ENCODE measurements at places on chromosomes 2 and 18.

DNA sequence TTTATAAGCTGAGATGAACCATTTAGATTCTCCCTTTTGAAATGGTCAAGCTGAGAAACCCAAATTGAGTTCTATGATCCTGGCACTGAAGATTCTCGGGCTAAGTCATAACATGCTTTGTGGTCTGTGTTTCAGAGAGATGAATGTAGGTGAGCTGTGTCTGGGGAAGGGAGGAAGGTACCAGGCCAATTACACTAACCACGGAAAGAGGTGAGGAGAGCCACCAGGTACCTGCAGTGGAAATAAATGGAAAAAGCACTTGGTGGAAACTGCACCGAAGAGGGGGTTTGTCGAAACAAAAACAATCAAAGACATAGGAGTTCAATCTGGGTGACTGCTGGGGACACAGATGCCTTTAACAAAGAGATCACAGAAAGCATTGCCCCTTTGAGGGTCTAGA lies 963 bp upstream of the MRPL44 start:
- DNase-seq = no peak

- DNase-seq = no peak
Observed at GRCh38 chr18:25341831-25342230, 10.1 kb downstream of the ZNF521 start.

DNA sequence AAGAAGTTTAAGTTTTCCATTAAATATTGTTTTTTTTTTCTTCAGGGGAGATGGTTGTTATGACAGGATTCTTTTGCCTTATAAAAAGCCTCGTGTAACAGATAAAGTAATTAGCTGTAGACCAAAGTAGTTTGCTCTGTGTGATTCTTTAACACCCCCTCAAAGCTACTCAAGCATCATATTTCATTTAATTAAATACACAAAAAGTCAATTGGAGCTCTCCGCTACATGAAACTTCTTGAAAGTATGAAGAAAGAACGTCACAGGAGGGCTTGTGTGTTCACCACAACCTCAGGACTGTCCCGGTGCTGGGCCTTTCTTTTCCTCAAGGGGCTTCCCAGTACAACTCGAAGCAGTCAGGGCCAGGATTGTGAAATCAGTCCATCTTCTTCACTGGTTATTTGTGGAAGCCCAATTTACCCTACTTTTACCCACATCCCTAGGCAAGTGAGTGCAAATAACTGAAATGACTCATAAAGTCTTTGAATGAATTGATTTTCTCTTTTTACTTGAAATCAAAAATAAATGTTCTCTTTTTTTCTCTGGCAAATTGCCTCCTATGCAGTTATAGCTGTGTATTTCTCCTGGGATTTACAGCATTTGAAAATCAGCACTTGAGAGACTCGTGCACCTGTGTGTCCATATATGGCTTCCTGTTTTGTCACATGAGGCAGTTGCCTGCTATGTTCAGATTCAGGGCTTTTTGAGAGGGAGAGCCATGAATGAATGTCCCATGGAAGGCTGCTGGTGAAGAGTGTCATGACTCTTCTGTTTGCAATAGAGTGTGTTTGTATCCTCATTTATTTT lies 48.6 kb downstream of the LINC00305 start:
- no peak for DNase-seq

- no peak for DNase-seq
Observed at GRCh38 chr2:33484042-33484621, 7.7 kb downstream of the RASGRP3 start.

DNA sequence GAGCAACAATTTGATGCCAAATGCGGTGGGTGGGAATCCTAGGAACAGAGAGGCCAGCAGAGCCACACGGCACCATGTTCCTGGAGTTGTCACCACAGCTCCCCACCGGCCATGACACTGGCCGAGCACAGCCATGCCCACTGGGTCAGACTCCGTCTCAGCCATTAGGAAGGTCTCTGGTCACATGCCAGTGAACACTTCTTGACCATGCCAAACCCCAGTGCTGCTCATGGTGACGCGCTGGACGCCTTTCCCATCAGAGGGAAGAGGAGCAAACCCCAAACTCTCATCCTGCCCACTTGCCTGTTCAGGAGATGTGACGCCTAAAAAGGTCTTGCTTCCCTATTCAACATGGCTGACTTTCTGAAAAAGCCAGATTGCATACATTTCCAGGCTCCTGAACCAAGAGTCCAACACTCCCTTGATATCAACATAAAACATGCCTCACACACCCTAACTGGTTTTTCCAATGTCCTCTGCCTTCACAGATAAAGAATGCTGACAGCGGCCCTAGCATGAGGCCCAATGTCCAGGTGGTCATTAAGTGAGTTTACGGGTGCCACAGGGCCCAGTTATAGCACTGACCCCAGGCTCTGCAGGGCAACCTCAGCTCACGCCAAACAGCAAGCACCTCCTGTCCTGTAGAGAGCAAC lies 31.9 kb downstream of the TFCP2L1 start:
- DNase-seq = no peak

DNA sequence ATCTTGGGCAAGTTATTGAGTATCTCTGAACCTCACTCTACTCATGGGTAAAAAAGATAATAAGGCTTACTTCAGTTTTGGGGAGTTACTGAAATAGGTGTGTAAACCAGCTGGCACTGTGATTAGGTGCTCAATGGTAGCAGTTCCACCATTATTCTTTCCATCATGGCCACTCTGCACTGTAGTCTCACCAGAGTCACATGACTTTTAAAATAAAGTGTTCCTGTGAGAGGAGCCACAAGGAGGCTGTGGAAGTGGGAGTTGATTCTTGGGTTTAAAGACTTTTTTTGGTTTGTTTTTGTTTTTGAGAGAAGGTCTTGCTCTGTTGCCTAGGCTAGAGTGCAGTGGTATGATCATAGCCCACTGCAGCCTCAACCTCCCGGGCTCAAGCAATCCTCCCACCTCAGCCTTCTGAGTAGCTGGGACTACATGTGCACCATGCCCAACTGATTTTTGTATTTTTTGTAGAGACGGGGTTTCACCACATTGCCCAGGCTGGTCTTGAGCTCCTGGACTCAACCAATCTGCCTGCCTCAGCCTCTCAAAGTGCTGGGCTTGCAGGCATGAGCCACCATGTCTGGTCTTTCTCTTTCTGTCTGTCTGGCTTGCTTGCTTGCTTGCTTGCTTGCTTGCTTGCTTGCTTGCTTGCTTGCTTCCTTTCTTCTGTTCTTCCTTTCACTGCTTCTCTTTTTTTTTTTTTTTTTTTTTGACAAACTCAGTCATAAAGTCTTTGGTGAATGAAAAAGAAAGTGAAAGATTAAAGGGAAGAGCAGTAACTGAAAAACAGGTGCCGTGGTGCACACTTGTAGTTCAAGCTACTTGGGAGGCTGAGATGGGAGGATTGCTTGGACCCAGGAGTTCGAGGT lies 21.2 kb upstream of the ACVR1 start:
- peak; percentile 13 for DNase-seq

GRCh38 chr2:101047075-101047766 lies 45.1 kb downstream of the RPL31 start:
- DNase-seq = no peak

GRCh38 chr2:127552336-127552735 lies 16.9 kb downstream of the MYO7B start:
- no peak for DNase-seq

GRCh38 chr2:136751406-136751805 lies 13.9 kb upstream of the THSD7B start:
- DNase-seq = no peak

- DNase-seq = no peak
Observed at GRCh38 chr2:99348173-99348572, 11.0 kb downstream of the EIF5B start.

DNA sequence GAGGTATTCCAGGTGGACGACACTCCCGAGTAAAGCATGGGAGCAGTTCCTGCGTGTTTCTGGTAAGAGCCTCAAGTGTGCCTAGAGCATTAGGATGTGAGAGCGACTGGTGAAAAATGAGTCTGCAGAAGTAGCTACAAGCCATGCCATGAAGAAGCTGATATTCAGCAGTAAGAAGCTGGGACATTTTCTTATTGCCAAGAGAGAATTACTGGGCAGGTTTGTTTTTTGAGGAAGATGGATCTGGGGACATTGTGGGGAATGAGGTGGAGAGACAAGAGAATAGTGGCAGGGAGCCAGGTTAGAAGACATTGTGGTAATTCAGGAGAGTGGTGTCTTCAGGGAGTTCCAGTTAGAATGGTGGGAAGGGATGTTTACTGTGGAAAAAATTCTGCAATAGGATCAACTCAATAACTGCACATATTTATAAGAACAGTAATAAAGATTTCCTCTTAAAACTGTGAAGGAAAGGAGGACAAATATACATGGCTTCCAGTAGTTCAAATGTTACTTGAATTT lies 38.2 kb downstream of the CRIM1 start:
- DNase-seq = no peak

- no peak for DNase-seq
Observed at GRCh38 chr2:212030709-212031108, 507.9 kb downstream of the ERBB4 start.

- DNase-seq = no peak
Observed at GRCh38 chr2:122749405-122749804, 994.0 kb downstream of the TSN start.

DNA sequence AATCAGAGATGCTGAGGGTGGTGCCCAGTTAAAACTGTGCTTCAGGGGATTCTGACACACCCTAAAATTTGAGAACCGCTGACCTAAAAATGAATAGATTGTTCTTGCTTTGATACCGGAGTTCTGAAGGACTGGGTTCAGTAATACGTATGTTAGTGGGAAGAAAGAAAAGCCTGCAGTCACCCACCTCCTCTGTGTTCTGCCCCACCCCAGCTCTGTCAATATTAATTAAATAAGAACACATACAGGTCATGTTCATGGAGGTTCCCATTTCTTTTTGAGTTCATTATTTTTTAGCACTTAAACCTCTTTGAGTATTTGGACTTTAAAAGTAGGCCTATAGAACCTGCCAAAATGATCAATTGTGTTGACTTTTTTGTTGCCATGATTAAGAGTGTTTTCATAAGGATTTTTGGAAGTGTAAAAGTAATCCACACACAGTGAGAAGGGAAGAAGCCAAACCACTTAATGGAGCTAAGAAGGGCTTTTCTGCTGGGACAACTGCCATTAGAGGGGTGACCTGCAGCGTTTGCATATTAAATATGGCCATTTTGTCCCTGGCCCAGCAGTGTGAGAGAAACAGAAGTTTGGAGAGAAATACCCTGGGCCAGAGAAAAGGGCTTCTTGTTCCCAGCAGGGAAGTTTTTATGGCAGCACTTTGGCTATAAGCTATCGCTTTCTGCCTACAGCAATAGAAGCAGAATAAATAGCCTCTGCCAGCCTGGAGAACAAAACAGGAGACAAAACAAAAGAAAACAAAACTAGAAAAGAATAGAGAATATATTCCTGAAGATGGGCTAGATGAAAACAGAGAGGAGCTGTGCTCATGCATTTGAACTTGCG lies 80.7 kb upstream of the RNF152 start:
- no peak for DNase-seq

DNA sequence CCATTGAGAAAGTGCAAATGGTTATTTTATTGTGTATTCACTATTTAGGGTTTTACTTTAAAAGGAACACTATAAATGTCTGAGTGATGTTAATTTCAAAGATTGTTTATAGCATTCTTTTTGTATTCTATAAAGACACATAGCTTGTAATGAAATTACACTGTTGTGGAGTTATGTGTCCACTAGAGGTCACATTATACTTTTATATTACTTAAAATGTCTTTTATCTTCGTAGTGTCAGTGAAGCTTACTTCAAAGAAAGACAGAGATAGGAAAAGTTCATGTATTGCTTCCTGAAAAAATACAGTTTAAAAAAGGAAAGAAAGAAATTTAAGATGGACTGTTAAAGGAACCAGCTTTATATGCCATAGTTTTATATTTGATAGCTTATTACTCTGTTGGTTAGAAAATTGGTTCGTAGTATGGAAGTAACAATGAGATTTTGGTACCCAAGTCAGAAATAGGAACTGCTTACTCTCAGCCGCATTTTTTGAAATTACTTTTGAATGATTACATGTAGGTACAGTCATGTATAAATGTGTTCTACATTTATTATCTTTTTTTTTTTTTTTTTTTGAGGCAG lies 20.5 kb downstream of the APLF start:
- no peak for DNase-seq

DNA sequence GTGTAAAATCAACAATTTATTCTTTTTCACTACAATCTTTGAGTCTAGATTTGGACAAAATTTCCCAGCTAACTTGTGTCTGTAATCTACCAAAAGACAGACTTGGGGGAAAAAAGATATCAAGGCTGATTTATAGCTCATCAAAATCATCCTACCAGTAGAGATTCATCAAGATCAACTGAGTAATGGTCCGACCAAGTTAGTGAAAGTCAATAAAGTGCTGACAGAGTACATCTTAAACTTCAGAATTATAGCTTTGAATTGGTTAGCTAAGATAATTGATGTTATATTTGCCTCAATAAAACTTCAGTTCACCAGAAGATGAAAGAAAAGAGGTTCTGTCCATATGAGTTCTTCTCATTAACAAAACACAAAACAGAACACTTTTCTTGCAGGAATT lies 207.1 kb upstream of the KYNU start:
- DNase-seq = no peak

DNA sequence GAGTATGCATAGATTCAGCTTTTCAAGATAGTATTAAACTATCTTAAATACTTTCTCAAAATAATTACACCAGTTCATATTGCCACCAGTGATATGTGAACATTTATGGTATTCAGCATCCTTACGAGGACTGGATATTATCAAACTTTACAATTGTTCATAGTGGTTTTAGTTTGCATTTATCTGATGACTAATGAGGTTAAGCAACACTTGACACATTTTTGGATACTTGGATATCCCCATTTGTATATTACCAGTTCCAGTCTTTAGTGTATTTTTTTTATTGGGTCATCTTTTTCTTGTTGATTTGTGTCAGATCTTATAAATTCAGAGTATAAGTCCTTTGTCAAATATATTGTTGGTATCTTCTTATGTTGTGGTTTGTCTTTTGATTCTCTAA lies 128.4 kb downstream of the ASXL3 start:
- DNase-seq = no peak

DNA sequence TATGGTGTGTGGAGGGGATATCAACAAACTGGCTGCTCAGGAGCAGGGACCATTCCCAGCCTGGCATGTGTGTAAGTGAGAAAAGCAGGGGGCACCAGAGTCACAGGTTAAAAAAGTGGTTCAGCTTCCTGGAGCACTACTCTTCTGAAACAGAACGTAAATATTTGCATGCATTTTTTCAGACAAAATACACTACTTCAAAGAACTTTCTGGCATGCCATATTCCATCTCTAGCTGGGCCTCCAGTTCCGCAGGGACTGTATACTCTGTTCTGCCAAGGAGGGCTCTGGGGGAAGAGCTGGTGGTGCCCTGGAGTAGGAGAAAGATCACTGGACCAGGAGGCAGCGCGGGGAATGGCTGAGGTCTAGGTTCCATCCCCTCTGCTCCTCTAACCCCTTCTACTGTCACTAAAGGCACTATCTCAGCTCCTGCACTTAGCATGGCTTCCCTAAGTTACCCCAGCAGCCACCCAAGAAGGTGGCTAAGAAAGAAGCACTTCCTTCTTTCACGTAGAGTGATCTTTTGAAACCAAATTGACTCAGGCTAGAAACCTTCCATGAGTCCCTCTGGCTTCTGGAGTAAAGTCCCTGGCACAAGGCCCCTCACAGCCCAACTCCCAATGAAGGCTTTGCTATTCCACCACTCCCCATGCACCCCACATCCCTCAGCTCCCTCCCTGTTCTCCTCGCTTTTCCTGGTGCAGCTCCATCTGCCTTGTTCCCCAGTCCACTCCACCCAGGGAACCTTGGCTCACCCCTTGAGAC lies 57.6 kb upstream of the CABLES1 start:
- DNase-seq = no peak

Data from naive thymus-derived CD8-positive, alpha-beta T cell (primary cell).